ENCODE measurements at places on chromosomes 7 and 10. TPM values are rescaled to one million over a fixed set of nuclear protein-coding genes. Genes with fewer than 3 reads are reported as not detected.

FAM25G gene
- total RNA-seq: not detected

FAM13C gene
- 39.7 TPM for total RNA-seq

HOXA4 gene
- total RNA-seq: not detected

SLC25A40 gene
- 56.0 TPM for total RNA-seq

GPR15LG gene
- total RNA-seq: not detected

CYP3A4 gene
- total RNA-seq: not detected

PILRA gene
- total RNA-seq: 1.8 TPM

BHLHA15 gene
- 1.2 TPM for total RNA-seq
